ENCODE measurements at places on chromosomes 1 and 21.

DNA sequence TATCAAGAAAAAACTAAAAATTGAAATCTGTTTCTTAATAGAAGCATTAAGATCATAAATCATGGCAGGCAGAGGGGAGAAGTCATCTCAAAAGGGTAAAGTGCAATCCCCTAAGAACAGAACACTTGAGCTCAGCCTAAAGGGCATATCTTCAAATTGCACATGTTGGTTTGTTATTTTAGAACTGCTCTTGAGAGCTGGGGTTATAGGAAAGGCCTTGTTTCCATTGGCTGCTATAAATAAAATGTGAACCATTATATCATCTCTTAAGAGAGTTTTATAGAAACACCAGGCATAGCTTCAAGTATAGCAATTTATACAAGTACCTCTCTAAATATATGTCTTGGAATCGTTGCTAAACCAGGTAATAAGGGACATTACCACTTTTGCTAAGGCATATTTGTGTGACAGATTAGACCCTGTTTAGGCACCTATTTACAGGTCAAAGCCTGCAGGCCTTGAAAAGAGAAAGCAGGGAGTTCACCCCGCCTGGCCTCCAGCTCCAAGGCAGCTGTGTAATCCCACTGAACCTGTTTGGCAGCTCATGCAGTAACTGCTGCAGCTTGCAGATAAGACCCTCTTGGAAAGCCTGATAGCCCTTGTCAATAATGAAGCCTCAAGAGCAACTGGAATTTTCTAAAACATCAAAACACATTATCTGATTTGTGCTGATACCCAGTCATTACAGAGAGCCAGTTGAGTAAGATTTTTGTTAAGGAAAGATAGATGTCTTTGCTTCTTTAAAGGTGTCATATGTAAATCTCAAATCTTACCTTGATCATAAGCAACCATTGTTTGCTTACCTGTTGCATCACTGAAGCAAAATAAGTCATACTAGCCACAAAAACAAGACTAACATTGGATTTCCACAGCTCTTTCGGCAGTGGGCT lies 24.2 kb upstream of the SYDE2 start:
- H3K27me3 ChIP-seq: no peaks in the 10 kb centered on the region
- H3K4me1 ChIP-seq: no peaks in the 10 kb centered on the region
- H3K27ac ChIP-seq: no peak overlapping the region

- no peak overlapping the region for H3K4me3 ChIP-seq
- H3K36me3 ChIP-seq: no peaks in the 10 kb centered on the region
- H3K4me1 ChIP-seq: peaks cover 4% of the 10 kb centered on the region
- no peak overlapping the region for H3K27ac ChIP-seq
These were observed 19.5 kb downstream of the RNF115 start for GRCh38 chr1:145804235-145805045.

GRCh38 chr1:7912743-7913557 lies 27.7 kb downstream of the TNFRSF9 start:
- DNase-seq: no peak
- peaks cover 12% of the 10 kb centered on the region for H3K4me1 ChIP-seq
- no peak overlapping the region for H3K4me3 ChIP-seq
- H3K36me3 ChIP-seq: no peaks in the 10 kb centered on the region
- H3K27ac ChIP-seq: no peak overlapping the region
- H3K27me3 ChIP-seq: no peaks in the 10 kb centered on the region

- H3K4me1 ChIP-seq: no peaks in the 10 kb centered on the region
- no peaks in the 10 kb centered on the region for H3K27me3 ChIP-seq
- no peak overlapping the region for H3K27ac ChIP-seq
- H3K36me3 ChIP-seq: no peaks in the 10 kb centered on the region
These were observed 149.5 kb upstream of the NEGR1 start for GRCh38 chr1:72431810-72432209.

- no peaks in the 10 kb centered on the region for H3K27me3 ChIP-seq
- no peak for DNase-seq
- no peak overlapping the region for H3K27ac ChIP-seq
These were observed 31.9 kb downstream of the PLPP3 start for GRCh38 chr1:56547473-56547872.

GRCh38 chr1:86396498-86396890 lies 371 bp upstream of the ODF2L start:
- peak overlapping the region; percentile 90 for H3K27ac ChIP-seq
- no peaks in the 10 kb centered on the region for H3K27me3 ChIP-seq
- H3K4me1 ChIP-seq: peaks cover 20% of the 10 kb centered on the region
- no peaks in the 10 kb centered on the region for H3K36me3 ChIP-seq
- DNase-seq: no peak
- peak overlapping the region; percentile 80 for H3K4me3 ChIP-seq

GRCh38 chr1:147850737-147851136 lies 51.9 kb upstream of the GJA8 start:
- H3K27me3 ChIP-seq: no peaks in the 10 kb centered on the region
- no peak overlapping the region for H3K27ac ChIP-seq
- no peaks in the 10 kb centered on the region for H3K36me3 ChIP-seq
- no peaks in the 10 kb centered on the region for H3K4me1 ChIP-seq

DNA sequence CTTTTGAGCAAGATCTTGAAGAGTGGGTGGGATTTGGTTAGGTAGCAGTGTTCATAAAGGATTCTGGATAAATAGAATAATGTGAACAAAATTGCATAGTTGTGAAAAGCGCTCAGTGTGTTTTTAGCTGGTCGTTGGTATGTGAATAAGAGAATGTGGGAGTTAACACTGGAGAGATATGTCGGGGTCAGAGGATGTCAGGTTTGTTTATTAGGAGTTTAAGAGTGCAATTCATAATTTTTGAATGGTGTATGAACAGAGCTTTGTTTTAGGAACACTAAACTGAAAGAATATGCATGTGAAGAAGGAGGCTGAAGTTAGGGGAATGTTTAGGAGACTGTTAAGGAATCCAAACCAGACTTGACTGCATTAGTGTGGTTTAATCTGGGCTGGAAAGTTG lies 9.4 kb downstream of the USP16 start:
- H3K4me1 ChIP-seq: no peaks in the 10 kb centered on the region
- no peak overlapping the region for H3K4me3 ChIP-seq
- H3K36me3 ChIP-seq: peaks cover 87% of the 10 kb centered on the region

DNA sequence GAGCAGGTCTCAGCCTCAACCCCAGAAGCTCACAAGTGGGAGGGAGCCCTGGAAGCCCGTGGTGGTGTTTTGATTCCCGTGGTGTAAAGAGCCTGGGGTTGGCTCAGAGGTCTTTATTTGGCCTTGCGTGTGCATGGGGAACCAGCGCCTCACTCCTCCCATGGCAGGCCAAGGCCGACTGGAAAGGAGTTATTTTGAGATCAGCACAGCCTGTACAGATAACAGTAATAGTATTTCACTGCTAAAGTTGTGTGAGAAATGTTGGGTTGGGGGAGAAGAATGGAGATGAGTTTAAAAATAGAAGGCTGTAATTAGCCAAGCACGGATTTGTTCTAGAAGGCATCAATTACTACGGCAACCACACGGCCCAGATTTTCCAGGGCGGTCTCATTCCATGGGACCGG lies 186.5 kb downstream of the DYRK1A start:
- no peaks in the 10 kb centered on the region for H3K36me3 ChIP-seq
- H3K4me3 ChIP-seq: no peak overlapping the region
- no peak for DNase-seq
- H3K27me3 ChIP-seq: no peaks in the 10 kb centered on the region
- no peaks in the 10 kb centered on the region for H3K4me1 ChIP-seq

GRCh38 chr1:111603979-111604378 lies 15.6 kb upstream of the RAP1A start:
- DNase-seq: peak; percentile 79
- no peaks in the 10 kb centered on the region for H3K27me3 ChIP-seq
- peak overlapping the region; percentile 57 for H3K27ac ChIP-seq
- H3K36me3 ChIP-seq: no peaks in the 10 kb centered on the region
- H3K4me1 ChIP-seq: peaks cover 77% of the 10 kb centered on the region
- no peak overlapping the region for H3K4me3 ChIP-seq

DNA sequence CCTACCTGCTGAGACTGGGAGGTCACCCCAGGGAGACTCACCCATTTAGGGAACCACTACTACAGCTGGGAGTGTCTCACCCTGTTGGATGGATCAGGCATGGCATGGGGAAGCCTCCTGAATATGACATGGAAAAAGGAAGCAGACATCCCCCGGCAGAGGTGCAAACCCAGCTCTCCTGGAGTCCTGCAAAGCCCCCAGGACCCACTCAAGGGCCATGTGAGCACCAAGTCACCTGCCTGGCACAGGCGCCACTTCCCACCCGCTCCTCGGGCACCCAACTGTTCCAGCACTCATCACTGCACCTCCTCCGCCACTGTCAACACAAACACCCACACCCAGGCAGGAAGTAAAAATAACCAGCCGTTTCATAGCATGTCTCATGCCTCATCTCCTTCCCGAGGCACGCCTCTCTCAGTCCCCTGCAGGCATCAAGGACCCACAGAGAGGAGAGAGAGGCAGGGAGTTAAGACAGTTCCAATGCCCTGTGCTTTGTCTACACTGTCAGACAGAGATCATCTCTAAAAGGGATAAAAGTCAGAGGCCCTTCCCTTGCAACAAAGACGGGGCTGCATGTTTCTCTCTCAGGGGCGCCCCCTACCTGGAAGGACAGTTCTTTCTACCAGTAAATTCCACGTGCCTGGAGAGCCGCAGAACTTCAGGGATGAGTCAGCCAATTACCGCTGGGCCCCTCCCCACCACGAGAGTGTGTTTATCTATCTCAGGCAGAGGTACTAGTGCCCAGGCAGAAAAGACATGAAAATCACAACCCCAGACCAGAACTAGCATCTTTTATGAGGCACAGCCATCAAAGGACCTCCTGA lies 150.1 kb upstream of the SOD1 start:
- H3K36me3 ChIP-seq: no peaks in the 10 kb centered on the region
- H3K27me3 ChIP-seq: no peaks in the 10 kb centered on the region
- no peak overlapping the region for H3K27ac ChIP-seq
- DNase-seq: peak; percentile 81

- no peaks in the 10 kb centered on the region for H3K36me3 ChIP-seq
- H3K27ac ChIP-seq: peak overlapping the region; percentile 96
- no peaks in the 10 kb centered on the region for H3K27me3 ChIP-seq
- peaks cover 38% of the 10 kb centered on the region for H3K4me1 ChIP-seq
These were observed 960 bp downstream of the MX2 start for GRCh38 chr21:41362605-41363369.

DNA sequence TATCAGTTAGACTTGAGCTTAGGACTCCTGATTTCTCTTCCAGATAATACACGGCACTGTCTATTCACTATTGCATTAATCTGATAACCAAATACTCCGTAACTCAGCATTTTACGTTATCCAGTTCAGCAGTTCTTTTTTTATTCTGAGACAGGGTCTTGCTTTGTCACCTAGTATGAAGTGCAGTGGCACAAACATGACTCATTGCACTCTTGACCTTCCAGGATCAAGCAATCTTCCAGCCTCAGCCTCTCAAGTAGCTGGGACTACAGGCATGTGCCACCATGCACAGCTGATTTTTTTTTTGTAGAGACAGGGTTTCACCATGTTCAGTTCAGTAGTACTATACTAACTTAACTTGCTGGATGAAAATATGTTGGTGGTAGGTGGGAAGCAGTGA lies 156.4 kb downstream of the PATJ start:
- no peak overlapping the region for H3K4me3 ChIP-seq
- H3K4me1 ChIP-seq: no peaks in the 10 kb centered on the region
- DNase-seq: no peak
- H3K27ac ChIP-seq: no peak overlapping the region

DNA sequence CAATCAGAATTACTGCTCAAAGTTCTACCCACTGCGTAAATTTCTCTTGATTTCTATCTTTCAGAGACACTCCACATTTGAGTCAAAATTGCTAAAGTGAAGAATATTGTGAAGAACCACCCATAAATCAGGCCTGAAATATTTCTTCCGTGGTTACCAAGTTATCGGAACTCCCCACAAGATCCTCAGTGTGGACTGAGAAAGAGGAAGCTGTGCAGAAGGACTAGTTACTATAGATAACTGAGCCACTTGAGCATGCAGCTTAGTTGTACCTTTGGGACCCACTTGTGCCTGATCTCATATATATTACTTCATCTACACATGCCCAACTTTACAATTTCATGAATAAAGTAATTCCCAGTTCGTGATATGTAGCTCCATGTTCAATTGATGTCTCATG lies 18.4 kb downstream of the RWDD3 start:
- DNase-seq: no peak
- no peak overlapping the region for H3K4me3 ChIP-seq
- no peak overlapping the region for H3K27ac ChIP-seq
- no peaks in the 10 kb centered on the region for H3K27me3 ChIP-seq
- H3K4me1 ChIP-seq: no peaks in the 10 kb centered on the region

GRCh38 chr21:31289702-31290101 lies 54.4 kb downstream of the TIAM1 start:
- no peaks in the 10 kb centered on the region for H3K4me1 ChIP-seq
- no peak overlapping the region for H3K4me3 ChIP-seq
- H3K27me3 ChIP-seq: no peaks in the 10 kb centered on the region
- H3K27ac ChIP-seq: no peak overlapping the region
- no peaks in the 10 kb centered on the region for H3K36me3 ChIP-seq
- DNase-seq: no peak

DNA sequence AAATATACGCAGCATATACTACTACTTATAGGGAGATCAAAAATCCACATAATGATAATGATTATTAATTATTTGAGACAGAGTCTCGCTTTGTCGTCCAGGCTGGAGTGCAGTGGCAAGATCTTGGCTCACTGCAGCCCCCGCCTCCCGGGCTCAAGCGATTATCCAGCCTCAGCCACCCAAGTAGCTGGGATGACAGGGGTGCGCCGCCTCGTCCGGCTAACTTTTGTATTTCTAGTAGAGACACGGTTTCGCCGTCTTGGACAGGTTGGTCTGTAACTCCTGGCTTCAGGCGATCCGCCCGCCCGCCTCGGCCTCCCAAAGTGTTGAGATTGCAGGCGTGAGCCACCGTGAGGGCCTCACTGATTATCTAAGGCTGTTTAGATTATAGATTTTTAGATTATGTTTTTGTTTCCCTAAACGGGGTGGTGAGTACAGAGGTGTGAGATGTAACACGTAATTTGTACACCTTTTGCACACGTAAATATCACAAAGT lies 548 bp upstream of the SLC25A33 start:
- DNase-seq: peak; percentile 23
- H3K27ac ChIP-seq: peak overlapping the region; percentile 65
- H3K27me3 ChIP-seq: no peaks in the 10 kb centered on the region
- H3K36me3 ChIP-seq: no peaks in the 10 kb centered on the region
- peaks cover 5% of the 10 kb centered on the region for H3K4me1 ChIP-seq
- H3K4me3 ChIP-seq: peak overlapping the region; percentile 32

DNA sequence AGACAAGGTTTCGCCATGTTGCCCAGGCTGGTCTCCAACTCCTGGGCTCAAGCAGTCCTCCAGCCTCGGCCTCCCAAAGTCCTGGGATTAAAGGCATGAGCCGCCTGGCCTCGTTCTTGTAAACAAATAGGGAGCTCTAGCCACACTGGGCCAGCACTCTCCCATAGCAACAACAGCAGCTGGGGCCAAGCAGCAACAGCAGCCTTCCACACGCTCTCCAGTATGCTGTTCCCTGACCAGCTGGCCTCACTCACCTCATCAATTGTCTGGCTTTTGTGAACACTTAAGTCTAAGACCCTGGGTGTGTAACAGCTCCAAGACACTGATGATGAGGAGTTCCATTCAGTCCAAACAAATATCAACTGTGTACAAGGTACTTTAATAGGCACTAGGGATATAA lies 16.9 kb upstream of the GLIS1 start:
- DNase-seq: no peak
- no peak overlapping the region for H3K4me3 ChIP-seq
- H3K36me3 ChIP-seq: no peaks in the 10 kb centered on the region
- no peak overlapping the region for H3K27ac ChIP-seq

- H3K27ac ChIP-seq: no peak overlapping the region
- no peak overlapping the region for H3K4me3 ChIP-seq
- no peak for DNase-seq
- no peaks in the 10 kb centered on the region for H3K36me3 ChIP-seq
- H3K4me1 ChIP-seq: no peaks in the 10 kb centered on the region
These were observed 21.8 kb upstream of the SRP9 start for GRCh38 chr1:225755671-225756319.
